SK-N-MC (cell line): ENCODE measurements at places on chromosomes 16 and 17.

DNA sequence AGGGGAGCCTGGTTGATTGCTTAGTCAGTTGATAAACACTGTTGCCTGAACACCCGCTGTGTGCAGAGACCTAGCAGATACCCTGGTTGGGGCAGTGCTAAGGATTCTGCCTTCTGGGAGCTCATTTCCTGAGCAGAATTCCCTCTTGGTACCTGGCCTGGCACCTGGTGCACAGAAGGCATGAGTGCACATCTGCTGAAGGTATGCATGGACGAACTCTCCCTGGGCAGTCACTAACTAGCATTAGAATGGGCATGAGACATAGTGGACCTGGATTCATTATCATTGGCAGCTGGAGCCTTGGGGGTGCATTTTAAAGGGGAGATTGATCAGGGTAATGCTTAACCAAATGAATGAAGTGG, 13.1 kb downstream of the ADCY7 start:
- DNase-seq: no peak

GRCh38 chr16:30356401-30357084, 1.4 kb upstream of the CD2BP2 start:
- no peak for DNase-seq

- peak; percentile 20 for DNase-seq
Observed at GRCh38 chr16:85416228-85417109, 196.7 kb upstream of the GSE1 start.

DNA sequence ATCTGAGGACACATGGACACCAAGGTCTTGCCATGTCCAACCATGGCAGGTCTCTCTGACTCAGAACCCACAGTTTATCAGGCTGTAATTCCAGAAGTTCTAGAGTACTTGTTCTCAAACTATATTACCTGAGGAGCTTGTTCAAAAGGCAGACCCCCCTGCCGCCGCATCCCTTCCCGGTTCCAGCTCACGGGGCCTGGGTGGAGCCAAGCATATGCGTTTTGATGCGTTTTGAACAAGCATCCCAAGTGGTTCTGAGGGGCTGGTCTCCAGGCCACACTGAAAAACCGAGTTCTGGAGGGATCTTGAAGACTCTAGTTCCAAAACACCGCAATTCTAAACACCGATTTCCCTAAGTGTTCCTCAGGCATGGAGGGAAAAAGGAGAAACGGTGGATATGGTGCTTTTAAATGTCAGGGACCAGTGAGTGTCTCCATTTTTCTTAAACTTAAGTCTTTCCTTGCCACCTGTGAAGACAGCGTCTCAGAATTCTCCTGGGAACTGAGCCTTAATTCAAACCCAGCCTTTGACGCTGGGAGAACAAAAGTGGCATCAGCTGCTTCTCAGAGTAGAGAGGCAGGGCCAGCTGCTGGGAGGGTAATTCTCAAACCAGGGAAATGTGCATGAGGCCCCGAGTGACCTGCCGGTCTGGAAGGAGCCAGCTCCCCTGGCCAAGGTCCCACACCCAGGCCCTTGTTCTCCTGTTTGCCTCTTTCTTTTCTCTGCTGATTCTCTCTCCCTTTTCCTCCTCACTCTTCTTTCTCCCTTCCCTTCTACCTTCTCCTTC, 84.4 kb upstream of the PLCG2 start:
- DNase-seq: no peak

GRCh38 chr17:44556166-44556831, 985 bp upstream of the FZD2 start:
- DNase-seq: peak; percentile 39

- DNase-seq: no peak
Observed at GRCh38 chr16:4266372-4266771, 6.5 kb downstream of the TFAP4 start.

DNA sequence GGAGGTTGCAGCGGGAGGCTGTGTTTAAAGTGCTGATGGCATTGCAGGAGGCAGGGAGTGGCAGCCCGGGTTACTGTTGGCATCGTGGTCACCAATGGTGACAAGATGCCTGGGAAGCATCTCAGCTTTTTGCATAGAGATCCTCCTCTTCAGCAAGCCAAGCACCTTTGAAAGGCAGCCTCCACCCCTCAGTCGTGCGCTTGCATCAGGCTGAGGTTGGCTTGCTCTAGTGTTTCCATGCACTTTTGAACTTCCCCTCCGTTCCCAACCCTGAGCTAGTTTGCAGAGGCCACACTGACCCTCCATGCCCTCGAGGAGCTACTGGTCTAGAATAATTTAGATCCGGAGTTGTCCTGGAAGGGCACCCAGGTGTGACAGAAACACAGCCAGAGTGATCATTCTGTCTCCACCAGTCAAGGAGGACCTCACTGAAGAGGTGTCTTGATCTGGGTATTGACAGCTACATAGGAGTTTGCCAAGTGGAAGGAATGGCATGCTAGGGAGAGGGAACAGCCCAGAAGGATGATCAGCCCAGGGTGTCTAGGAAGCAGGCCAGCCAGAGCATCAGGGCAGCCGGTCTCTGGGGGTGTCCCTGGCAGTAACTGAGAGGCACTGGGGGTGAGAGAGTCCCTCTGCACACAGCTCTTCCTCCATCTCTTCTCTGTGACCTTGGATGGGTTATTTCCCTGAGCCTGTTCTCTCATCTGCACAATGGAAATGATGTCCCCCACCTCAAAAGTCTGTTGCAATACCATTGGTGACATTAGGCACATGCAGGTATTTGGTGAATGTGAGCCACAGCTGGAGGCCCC, 7.7 kb downstream of the BEAN1 start:
- no peak for DNase-seq

GRCh38 chr17:43637563-43638323, 24.0 kb downstream of the MEOX1 start:
- no peak for DNase-seq

- DNase-seq: no peak
Observed at GRCh38 chr16:48611329-48612137, 1.6 kb upstream of the N4BP1 start.

DNA sequence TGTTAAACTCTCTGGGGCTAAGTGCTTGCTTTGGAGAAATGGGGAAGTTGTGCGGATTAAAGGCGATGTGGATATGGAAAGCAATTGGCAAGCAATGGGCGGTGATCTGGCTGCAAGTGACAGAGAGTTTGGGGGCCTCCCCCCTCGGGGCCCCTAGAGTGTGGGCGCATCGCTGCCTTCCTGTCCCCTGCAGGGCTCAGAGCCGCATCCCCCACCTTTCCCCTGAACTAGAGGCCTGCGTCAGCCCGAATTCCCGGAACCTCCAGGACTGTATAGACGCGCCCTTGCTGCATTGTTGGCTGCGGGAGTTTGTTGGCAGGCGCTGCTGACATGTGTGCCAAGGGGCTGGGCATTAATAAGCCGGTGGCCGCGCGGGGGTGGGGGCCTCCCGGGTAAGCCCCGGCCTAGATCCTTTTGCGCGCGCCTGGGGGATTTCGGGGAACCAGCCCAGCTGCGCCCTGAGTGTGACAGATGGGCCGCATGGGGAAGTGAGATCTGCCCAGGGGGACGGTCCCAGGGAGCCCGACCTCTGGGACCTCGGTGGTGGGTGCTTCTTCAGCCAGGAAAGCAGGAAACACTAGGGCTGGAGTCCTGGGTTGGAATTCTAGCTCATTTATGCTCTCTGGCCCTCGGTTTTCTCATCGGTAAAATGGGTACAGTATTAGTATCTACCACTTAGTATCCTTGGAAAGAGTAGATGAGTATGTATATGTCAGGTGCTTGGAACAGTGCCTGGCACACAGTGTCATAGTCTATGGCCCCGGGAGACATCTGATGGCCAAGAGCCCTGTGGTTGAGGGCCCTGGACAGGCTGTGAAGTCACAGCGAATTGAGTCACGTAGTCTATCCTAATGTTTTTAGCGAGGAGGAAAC, 1.0 kb downstream of the EEF2K start:
- no peak for DNase-seq

- no peak for DNase-seq
Observed at GRCh38 chr16:80025236-80025635, 424.7 kb upstream of the MAF start.

GRCh38 chr17:40371261-40371929, 6.9 kb upstream of the GJD3 start:
- no peak for DNase-seq

DNA sequence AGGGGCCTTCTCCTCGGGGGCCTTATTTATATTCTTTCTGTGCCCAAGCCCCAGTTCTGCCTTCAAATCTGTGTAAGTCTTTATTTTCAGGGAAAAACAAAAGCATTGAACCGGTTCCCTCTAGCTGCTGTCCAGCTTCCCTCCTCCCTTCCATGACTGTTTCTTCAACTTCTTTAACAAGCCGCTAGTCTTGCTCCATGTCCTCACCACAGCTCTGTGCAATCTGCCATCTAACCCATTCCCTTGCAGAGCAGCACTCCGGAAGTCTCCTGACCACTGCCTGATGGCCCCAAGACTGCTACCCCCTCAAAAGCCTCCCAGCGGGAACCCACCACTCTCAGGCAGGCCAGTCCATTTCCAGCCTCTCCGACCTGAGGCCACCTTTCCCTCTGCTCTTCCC, 16.9 kb downstream of the EMC8 start:
- no peak for DNase-seq

- DNase-seq: no peak
Observed at GRCh38 chr16:50393416-50393815, 24.6 kb upstream of the BRD7 start.

DNA sequence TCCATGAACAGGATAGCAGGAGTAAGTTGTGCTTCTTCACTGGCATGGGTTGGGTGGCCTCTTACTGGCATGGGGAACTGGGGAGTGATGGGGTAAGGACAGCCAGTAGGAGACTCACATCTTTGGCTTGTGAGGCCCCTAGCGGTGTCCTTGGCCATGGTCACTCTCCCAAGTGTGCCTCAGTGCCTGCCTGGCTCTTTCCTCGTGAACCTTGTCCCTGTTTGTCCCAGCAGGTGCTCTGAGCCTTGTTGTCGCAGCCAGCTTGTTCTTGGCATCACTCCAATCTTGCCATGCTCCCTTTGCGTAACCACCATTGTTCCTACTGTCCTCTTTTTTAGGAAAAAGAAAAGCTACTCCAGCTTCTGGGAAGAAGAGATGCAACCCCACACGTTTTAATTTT, 53.6 kb upstream of the SDK2 start:
- no peak for DNase-seq

DNA sequence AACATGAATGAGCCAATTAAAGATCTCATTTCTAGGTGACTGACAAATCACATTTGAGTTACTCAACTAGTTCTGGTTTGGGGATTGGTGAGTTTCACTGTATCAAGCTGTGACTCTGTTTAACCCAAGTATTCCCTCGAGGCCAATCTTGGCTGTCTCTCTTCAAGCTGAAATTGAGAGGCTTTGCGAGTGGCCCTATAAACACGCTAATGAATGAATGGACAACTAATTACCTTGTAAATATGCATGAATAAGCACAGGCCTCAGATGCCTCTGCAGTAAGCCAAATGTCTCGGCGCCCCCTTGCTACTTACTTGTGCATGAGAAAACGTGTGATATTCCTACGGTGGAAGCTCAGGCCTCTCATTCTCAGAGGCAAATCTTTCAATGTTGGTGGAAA, 450.3 kb upstream of the PSMD7 start:
- no peak for DNase-seq

DNA sequence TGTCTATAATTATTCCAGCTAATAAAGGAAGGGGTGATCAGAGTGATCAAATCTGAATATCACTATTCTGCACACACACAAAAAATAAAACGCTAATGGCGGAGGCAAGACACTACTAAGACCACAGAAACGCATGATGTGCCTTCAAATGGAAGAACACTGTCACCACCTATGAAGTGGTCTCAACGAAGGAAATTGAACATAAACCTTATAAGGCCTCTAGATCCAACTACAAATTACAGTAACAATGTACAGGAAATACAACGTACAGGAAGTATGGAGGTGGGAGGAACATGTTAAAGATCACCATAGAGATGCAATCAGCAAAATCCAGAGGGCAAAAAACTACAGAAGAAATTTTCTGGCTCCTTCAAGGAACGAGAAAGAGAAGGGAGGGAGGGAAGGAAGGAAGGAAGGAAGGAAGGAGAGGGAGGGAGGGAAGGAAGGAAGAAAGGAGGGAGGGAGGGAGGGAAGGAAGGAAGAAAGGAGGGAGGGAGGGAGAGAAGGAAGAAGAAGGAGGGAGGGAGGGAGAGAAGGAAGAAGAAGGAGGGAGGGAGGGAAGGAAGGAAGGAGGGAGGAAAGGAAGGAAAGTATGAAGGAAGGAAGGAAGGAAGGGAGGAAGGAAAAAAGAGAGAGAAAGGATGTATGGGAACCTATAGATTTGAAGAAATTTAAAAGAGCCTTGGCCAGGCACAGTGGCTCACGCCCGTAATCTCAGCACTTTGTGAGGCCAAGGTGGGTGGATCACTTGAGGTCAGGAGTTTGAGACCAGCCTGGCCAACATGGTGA, 3.1 kb upstream of the SGCA start:
- peak; percentile 30 for DNase-seq

- no peak for DNase-seq
Observed at GRCh38 chr17:12421646-12422306, 243.9 kb upstream of the MYOCD start.

GRCh38 chr17:17120701-17121100, 78.4 kb downstream of the MPRIP start:
- no peak for DNase-seq

DNA sequence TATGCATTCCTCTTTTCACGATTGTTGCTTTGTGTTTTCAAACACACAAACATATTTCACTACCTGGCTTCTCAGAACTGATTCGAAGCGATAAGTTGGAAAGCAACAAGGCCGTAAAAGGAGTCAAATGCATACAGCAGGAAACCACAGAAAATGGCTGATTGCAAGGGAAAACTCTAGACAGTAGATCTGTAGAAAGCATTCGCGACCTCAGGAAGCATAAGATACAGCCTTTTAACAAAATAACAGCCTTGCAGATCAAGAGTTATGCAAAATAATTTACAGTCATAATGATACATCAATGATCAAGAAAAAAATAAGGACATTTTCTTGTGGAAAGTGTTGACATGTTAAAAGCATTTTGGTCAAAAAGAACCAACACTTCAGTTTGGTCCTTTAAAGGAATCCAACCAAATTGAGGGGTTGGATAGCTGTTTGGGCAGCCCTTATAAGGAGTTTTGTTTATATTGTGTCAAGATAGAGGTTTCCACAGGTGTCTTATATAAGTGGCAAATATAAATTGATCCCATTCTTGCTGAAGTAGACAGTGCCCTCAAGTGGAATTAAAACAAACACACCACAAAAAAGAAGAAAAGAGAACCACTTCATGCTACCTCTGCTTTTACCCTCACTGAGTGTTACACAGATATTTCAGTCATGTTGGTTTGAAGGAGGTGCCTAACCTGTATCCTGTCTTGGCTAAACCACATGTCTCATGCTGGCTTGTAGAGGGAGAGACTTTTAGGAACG, 5.5 kb downstream of the CYLD start:
- no peak for DNase-seq

DNA sequence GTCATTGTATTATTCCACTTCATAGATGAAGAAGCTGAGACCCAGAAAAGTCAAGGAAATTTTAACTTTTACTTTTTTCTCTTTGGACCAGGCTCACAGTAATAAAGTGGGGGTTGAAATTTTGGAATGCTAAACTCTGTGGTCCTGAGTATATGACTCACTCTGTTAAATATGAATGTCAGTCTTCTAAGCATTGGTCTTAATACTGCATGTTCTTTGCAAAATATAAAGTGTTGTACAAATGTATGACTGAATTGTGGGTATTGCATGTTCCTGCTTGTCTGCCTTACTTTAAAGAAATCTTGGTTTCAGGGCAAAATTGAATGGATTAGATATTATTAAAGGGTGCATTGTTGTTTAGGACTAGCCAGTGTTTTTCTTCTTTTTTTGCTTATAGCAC, 950.8 kb upstream of the GOT2 start:
- no peak for DNase-seq
